Right lung (tissue), 10 donors: ENCODE measurements at places on chromosomes 16 and 17.

GRCh38 chr17:13568582-13569397 is 32.9 kb downstream of the HS3ST3A1 start:
- no peak for DNase-seq

GRCh38 chr16:12319428-12320035 is 343.0 kb downstream of the SNX29 start:
- no peak for DNase-seq

- DNase-seq, result no peak
Measured at GRCh38 chr17:40451420-40451819, 8.2 kb downstream of the IGFBP4 start.

DNA sequence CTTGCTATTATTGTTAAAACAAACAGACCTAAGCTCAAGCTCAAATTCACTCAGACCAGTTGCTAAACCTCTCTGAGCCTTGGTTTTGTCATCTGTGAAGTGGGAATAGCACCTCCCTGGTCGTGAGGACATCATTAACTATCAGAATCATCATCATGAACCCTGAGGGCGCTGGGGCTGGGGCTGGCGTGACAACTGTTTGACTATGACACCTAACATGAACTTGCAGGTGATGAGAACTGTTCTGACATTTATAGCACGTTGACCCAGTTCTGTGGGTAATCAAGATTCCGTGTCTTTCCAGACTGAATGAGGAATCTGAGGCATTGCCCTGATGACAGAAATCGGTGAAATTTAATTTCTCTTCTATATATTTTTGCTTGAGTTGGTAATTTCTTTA is 71.3 kb upstream of the CDH5 start:
- no peak for DNase-seq

DNA sequence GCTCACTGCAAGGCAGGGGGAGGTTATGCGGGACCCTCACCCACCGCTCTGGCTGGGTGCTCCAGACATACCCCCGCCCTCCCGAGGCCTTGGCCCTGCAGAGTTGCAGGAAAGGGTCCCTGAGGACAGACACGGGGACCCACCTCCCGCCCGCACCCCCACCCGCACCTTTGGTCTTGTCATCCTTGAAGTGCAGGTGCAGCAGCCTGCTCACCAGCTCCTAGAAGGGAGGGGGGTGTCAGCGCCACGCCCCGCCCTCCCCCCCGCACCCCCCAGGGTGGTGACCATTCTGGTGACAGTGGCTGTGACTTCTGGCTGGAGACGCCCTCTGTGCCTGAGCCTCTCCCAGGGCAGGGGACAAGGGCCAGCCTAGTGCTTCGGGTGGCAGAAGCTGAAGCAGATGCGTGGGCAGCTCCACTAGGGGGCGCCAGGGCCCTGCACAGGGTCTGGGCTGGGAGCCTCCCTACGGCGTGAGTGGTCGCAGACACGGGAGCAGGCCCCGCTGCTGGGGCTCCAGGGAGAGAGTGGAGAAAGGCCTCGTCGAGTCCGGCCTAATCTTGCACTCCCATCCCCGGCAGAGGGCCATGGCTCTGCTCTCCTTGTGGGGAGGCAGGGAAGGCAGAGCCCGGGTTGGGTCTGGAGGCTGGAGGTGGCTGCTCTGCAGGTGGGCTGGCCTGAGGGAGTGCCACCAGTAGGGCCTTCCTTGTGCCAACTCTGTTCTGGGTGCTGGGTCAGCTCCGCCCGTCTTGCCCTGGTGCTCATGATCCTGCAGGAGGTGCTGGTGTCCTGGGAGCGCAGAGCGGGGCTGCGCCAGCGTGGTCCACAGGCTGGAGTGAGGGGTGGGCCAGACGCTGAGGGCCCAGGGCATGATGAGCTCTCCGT is 2.7 kb downstream of the CENPX start:
- no peak for DNase-seq

DNA sequence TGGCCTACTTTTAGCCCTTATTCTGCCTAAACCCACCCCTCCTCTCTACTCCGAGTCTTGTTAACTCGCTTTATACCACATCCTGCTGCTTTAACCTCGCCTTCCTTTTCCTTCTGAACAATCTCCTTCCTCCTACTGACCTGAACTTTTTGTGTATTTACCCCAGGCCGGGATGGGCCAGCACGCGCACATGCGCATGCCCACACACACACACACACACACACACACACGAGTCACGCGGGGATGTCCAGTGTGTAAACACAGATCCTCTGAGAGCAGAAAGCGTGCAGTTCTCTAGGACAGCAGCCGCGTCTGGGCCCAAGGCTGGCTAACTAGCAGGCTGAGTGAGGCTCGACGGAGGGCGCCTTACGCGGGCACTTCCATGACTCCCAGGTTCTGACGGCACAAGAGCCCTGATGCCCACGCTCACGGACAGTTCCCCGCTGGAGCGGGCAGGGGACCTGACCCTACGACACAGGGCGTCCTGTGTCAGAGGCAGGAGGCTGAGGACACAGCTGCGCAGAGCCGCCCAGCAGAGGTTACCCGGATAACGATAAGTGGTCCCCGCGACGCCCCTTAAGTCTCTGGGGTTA is 610 bp downstream of the PIK3R5 start:
- no peak for DNase-seq

DNA sequence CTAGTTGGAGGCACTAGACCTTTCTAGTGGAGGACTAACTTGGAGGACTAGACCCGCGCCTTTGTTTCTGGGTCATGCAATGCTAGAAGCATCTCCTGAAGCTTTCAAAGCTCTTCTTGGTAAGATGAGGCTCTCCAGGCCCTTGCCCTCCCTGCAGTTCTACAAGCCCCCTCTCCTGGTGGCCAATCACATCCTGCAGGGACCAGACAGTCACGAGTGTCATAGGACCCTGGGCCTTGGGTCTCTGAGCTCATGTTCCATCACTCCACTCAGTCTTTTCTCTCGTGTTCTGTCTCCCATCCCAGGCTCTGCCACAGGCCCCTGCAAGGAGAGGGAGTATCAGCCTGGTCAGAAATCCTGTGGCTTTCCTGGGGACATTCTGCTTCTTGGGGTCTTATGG is 119.6 kb downstream of the CYLD start:
- no peak for DNase-seq

DNA sequence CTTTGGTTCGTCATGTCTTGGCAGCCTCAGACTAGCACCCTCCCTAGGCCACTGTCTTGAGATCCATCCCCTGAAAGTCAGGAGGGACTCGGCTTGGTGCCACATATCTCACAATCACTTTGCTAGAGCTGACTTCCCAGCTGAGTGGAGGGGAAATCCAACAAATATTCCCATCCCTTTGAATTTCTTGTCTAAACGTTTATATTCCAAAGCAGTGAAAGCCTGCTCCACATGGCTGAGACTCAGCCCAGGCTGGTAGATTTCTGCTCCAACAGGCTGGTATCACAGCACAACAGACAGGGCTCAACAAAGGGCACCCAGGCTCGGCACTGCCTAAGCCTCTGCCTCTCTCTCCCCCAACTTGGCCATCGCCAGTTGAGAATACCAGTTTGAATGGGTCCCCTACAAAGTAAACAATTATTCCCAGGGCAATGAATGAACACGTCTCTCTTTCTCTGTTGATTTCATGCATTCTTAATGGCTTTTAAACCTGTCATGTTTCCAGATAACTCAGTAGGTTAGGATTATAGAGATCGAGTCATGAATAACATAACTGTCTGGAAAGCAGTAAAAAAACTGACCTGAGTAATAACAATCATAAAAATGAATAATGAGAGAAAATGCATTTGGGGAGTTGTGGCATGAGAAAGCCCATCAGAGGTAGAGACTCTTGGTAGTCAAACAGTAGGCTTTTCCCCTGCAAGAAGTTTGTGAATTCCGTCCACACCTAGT is 1.0 kb downstream of the KRT13 start:
- DNase-seq, result no peak

GRCh38 chr17:48054238-48055185 is 6.4 kb downstream of the NFE2L1 start:
- DNase-seq, result peak; percentile 67

GRCh38 chr16:89026121-89026612 is 49.2 kb upstream of the CBFA2T3 start:
- DNase-seq, result no peak

- no peak for DNase-seq
Measured at GRCh38 chr16:81283044-81283443, 31.7 kb upstream of the GAN start.

DNA sequence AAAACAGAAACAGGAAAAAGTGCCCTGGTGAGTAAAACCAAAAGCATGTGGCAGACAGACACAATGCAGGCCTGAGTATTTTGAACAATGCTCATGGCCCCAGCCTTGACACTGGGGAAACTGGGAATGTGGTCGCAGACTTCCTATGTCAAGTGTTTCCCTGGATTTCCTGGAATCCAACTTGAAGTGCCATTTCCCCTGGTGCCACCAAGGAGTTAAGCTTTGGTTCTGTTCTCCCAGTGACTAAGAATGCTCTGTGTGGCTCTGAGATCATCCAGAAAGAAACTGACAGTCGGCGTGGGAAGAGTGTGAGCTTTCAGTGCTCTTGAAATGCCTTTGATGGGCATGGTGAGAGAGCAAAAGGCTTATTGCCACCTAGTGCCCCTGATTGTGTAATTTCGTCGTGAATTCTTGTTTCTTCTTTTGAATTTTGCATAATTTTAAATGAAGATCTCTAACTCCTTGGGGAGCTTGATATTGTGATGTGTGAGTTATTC is 96.0 kb downstream of the YPEL2 start:
- no peak for DNase-seq
